Mammary epithelial cell (primary cell): ENCODE measurements at places on chromosomes 6 and 20.

GRCh38 chr6:154352898-154353585, 3.6 kb downstream of the IPCEF1 start:
- DNase-seq, result no peak

- no peak for DNase-seq
Observed at GRCh38 chr20:3092611-3093379, 8.3 kb upstream of the AVP start.

DNA sequence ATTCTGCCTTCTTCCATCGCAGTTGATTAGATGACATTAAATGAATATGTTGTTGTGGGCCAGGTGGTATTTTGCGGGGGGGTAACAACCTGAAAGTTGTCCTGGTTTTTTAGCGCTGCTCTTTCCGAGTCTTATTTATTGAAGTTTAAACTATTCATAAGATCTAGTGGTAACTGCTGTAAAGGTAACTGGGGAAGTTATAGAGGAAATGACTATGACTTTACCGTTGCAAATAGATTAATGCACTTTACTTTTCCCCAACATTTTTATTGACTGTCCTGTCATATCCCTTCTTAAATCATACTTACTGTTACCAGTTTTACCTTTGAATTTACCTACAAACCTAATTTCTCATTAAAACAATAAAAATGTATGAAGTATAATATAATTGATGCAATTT, 173.4 kb downstream of the ARID1B start:
- DNase-seq, result no peak

GRCh38 chr6:162478192-162478671, 249.3 kb downstream of the PRKN start:
- no peak for DNase-seq

DNA sequence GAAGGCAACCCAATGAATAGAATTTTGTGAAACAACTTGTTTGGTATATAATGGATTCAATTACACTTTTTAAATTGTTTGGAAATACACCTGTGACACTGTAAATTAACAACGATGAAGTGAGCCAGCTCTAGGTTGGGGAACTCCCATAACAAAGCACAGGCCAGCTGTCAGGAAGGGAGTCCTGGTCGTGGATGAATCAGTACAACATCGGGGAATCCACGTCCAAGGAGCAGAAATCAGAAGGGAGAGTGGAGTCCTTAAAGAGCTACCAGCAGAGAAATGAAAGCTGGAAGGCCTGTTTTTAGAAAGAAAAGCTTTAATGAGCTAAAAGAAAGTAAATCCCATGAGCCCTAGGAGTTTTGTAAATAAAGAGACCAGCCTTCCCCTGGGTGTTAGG, 223.1 kb upstream of the SLC35B3 start:
- no peak for DNase-seq
